AG09319 (cell line): ENCODE measurements at places on chromosomes 2 and 18.

DNA sequence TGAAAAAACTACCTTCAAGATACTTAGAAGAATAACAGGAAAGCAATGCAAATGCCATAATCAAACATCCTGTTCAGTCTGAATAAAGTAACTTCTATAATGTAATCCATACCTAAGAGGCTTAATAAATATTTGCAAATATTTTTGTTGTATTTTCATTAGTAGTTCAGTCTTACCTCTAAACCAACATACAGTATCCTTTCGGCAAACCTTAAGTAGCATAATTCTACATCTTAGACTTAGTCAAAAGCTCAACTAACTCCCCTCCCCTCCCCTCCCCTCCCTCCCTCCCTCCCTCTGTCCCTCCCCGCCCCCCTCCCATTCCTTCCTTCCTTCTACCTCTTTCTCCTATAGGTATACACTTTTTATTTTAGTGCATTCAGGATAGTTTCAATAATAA is 1373.2 kb downstream of the SUCLG1 start:
- no peak for DNase-seq

DNA sequence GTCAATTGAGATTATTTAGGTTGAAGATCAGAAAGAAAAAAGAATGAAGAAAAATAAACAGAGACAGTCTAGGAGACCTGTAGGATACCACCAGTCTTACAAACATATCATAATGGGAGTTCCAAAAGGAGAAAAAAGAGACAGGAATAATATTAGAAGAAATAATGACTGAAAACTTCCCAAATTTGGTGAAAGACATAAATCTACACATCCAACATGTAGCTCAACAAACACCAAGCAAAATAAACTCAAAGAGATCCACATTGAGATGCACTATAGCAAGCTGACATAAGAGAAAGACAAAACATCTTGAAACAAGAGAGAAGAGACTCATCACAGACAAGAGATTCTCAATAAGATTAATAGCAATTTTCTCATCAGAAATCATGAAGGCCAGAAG is 274.0 kb downstream of the TFCP2L1 start:
- DNase-seq: no peak

- no peak for DNase-seq
These were observed 18.4 kb upstream of the TEX51 start for GRCh38 chr2:126880324-126880723.

GRCh38 chr2:70340075-70340474 is 38.2 kb upstream of the FAM136A start:
- no peak for DNase-seq

- DNase-seq: no peak
These were observed 375.2 kb upstream of the SPHKAP start for GRCh38 chr2:228556717-228557116.

DNA sequence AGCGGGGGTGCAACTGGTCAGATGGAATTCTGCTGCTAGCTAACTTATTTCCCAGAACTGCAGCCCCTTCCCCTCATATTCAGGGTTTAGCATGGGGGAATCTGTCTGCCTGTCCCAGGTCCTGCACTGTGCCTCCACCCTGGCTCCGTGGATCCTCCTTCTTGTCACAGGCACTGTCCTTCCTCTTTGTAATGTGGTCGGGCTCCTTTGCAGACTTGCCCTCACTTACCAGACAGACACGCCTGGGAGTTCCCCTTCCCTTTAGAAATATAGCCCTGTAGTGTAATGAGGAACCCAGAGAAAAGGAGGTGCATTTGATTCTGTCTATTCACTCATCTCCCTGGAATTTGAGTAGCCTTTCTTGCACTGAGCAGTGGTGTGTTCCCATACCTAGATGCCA is 108.7 kb downstream of the TRIM43 start:
- DNase-seq: no peak
